Cortex of kidney (tissue), 1 donor: ENCODE measurements at places on chromosomes 12 and 14.

GRCh38 chr14:20501346-20501745 lies 4.0 kb upstream of the RNASE10 start:
- DNase-seq = no peak

DNA sequence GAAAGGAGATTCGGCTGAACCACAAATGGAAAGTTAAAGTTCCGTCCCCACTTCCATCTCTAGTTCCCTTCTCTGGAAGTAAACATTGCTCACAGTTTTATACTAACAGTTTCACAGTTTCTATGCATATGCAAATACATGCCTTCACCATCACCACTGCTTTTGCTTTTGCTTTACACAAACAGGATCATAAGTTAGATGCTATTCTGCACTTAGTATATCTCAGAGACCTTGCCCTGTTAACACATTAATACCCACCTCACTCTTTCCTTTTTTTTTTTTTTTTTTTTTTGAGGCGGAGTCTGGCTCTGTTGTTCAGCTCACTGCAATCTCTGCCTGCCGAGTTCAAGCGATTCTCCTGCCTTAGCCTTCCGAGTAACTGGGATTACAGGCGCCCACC lies 890 bp downstream of the TEP1 start:
- no peak for DNase-seq

DNA sequence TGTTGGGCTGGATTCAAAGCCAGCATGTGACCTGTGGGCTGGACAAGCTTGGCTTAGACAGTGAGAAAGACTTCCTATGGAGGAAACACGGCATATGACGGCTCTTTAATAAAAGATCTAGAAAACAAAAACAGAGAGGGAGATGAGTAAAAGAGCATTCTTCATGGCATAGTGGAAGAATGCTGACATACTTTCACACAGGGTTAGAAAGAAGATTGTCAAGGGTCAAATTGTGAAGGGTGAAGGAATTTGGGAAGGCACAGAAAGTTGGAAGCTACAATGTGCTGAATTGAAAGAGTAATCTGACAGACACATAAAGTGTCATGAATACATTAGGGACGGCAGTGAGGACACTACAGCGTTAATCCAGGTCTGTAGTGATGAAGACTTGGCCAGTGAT lies 63.4 kb downstream of the GALNT4 start:
- no peak for DNase-seq

DNA sequence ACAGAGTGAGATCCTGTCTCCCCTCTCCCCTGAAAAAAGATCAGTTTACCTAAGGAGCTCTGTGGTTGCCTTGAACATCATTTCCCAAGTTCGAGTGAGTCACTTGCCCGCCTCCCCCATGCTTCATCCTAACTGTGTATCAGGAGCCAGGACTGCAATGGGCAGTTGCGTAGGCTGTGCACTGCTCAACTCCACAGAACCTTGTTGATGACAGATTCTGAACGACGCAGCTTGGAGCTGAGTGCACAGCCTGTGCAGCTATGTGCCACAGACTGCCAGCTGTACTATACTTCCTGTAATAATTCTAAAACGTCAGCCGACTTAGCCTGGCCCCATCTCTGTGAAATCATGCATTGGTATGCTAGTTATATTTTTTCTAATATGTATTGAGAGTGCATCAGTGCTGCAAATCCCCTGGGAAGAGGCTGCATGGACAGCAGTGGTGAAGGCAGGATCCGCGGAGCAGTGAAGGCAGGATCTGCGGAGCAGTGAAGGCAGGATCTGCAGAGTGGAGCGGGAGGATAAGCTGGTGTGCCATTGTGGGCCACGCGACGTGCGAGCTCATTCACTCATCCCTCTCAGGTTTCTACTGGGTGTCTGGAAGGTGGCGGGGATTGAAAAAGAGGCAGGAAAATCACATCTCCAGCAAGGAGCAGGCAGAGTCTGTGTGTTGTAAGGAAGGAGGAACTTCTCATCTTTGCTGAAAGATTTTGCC lies 80.8 kb downstream of the GALNT9 start:
- DNase-seq = no peak

DNA sequence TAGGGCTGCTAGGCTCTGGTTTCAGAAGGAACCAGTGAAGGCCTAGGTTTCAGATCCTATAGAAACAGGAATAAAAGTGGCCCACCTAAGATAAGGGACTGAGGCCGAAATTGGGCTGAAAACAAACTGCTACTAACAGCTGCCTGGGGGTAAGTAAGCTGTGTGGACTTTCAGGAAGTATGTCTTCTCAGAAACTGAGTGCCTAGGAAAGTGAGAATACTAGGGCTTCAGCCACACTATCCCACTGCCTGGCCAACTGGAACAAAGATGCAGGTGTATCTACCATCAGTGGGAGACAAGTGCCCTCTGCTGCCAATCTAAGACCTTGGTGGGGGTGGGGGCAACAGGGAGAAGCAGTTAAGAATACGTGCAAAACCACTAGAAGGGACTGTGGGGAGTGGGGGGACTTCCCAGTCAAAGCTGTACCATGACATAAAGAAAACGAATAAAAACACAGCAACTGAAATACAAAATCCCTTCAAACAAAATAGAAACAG lies 82.5 kb downstream of the MED13L start:
- no peak for DNase-seq

- DNase-seq = no peak
Measured at GRCh38 chr14:99026471-99026870, 245.5 kb downstream of the BCL11B start.

DNA sequence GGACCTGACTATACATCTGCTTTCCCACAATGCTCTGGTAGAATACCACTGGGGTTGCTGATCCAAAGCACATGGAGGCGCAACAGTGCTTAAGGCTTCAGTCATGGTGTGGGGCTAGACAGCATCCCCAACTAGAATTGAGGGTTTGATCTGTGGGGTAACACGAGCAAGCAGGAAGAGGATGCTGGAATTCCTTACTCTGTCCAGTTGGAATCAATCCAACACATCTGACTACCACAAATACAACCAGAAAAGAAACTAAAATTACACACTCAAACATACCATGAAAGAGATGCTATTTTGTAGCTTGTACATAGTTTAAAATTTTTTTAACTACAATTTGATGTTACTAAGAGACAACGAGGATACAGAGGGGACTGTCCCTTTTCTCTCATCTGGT lies 40.4 kb upstream of the GTF2A1 start:
- no peak for DNase-seq

- DNase-seq = no peak
Measured at GRCh38 chr12:44229846-44230245, 394.0 kb downstream of the TMEM117 start.

DNA sequence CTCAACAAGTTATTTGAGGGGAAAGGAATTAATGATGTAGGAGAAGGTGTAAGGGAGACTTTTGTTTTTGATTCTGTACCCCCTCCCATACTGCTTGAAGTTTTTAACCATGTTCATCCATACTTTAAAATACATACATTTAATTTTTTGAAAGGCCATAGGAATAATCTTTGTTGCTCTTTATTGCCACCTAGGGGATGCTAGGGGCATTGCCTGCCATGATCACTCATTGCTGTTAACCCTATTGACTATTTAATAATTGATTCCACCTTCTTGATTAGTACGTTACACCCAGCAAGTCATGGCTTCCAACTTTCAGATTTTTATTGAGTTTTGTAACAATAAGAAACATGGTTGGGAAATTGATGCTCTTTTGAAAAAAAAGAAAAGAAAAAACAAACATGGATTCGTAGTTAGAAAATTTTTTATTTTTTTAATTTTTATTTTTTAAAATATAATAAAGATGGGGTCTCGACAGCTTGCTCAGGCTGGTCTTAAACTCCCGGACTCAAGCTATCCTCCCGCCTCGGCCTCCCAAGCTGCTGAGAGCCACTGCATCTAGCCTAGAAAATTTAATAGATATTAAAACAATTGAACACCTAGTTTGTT lies 8.5 kb upstream of the PRKAB1 start:
- no peak for DNase-seq

DNA sequence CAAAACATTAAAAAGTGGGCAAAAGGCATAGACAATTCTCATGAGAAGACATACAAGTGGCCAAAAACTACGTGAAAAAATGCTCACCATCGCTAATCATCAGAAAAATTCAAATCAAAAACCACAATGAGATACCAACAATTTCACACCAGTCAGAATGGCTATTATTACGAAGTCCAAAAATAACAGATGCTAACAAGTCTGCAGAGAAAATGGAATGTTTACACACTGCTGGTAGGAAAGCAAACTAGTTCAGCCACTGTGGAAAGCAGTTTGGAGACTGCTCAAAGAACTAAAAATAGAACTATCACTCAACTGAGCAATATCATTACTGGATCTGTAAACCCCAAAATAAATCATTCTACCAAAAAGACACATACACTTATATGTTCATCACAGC lies 76.2 kb downstream of the PRKD1 start:
- no peak for DNase-seq

DNA sequence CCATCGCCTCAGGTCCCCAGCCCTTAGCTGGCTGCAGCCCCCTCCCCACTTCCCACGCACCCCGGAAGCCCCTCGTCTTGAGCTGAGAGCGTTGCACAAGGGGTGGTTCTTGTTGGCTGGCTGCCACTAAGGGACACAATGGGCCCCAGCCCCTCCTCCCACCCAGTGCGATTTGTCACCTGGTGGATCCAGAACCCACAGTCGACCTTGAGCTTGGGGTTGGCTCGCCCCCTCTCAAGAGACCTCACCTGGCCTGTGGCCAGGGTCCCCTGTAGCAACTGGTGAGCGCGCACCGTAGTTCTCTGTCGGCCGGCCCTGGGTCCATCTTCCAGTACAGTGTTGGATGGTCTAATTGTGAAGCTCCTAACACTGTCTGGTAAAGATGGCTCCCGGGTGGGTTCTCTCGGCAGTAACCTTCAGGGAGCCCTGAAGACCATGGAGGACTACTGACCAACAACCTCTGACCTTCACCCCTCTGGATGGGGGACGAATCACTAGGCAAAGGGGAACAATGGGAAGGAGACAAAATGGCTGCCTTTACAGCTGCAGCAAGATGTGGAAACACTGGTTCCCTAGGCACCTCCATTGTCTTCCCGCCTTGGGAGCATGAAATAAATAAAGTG lies 6.6 kb downstream of the PHB2 start:
- DNase-seq = no peak
